ENCODE measurements at places on chromosomes 16 and 17.

DNA sequence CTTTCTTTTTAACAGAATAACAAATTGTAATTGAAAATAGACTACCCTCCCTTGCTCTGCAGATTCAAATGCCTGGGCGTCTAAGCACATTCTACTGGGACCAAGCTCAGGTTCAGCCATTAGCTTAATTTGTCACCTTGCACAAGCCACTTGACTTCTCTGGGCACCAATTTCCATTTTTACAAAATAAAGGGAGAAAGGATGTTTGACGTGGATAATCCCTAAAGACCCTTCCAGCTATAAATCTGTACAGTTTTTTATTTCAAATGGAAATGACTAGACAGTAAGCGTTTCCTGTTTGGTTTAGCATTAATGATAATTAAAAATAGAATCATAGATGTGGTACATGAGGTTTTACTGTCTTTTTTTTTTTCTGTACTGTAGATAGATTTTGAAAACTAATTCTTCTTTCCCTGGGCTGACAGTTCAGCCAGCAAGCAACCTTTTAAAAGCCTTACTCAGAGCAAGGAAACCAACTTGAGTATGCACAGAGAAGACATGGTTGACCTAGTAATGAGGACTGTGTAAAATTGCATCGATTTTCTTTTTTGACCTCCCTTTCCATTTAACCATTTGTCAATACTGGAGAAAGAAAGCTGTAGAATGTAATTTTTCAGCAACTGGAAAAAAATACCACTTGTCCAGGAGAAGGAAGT, 1329.5 kb upstream of the CDH8 start:
- no peak for DNase-seq

- DNase-seq, result no peak
These were observed 2.9 kb upstream of the MAFG start for GRCh38 chr17:81930142-81931125.

DNA sequence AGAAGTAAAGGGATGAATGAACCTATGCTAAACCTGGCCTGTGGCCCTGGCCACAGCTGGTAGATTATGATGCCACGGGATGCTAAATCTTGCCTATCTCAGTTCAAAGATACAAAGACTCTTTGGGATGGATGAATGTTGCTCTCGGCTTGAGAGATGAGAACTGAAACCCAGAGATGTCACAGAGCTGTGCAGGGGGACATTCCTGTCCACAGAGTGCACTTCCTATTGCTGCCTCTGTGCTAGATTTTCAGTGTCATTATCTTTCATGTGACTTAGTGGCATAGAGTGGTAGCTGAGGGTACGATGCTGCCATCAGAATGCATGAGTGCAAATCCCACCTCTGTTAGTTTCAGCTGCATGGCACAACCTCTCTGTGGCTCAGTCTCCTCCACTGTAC, 2.3 kb upstream of the MT1M start:
- no peak for DNase-seq

GRCh38 chr17:41697122-41697962, 8.7 kb downstream of the EIF1 start:
- no peak for DNase-seq

- no peak for DNase-seq
These were observed 30.3 kb downstream of the PRAC1 start for GRCh38 chr17:48692049-48692448.

- no peak for DNase-seq
These were observed 4.6 kb downstream of the CLUH start for GRCh38 chr17:2706911-2707510.

- DNase-seq, result no peak
These were observed 669.3 kb downstream of the WWOX start for GRCh38 chr16:78768718-78769117.

DNA sequence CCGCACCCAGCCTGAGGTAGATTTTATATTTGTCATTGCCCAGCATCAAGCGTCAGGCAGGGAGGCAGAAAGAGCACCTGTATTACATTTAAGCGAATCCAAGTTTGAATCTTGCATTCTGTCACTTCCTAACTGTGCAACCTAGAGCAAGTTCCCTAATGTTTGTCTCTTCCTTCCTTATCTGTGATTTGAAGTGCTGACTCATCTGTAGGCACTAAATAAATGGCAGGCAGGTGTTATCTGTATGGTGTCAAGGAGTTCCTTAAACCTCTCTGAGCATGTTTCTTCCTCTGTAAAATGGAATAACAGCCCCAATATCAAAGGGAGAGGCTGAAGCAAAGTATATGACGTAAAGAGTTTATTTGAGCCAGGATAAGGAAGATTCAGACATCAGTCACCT, 24.3 kb downstream of the GP2 start:
- no peak for DNase-seq

GRCh38 chr16:75323933-75324332, 72.5 kb upstream of the BCAR1 start:
- DNase-seq, result no peak

- DNase-seq, result no peak
These were observed at the start of gene TMC8 for GRCh38 chr17:78130437-78131101. Gene TMC8 (plus strand): TSS chr17:78130771. CDS start chr17:78131589, 818 bp downstream.

DNA sequence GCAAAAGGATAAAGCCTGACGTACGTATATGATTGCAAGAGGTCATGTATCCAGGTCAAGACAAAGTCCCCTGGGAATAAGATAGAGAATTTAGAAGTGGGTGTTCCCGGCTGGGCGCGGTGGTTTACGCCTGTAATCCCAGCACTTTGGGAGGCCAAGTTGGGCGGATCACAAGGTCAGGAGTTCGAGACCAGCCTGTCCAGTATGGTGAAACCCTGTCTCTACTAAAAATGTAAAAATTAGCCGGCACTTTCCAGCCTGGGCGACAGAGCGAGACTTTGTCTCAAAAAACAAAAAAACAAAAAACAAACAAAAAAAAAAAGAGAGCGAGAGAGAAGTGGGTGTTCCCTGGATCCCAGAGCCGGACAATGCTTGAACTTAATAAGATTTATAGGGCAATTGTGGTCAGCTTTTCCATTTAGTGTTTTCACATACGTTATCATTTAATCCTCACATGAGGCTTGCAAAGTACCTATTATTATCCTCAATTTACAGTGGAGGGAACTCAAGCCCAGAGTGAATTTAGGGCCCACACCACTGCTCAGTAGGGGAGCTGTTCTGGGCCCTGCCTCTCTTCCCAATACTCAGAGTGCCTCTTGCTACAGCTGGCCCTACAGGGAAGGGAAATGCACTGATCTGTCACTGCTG, 481 bp upstream of the GLTPD2 start:
- DNase-seq, result no peak

DNA sequence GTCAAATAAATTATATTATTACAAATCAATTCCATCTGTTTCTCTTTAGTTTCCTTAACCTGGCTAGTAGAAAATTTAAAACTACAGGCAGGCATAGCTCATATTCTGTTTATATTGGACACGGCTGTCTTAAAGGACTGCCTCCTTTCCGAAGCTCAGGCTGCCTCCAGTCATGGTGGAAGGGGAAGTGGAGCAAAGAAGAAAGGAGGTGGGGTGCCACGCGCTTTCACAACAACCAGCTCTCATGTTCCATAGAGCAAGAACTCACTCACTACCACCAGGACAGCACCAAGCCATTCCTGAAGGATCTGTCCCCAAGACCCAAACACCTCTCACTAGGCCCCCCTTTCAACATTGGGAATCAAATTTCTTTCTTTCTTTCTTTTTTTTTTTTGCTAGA, 149.3 kb upstream of the KCNJ18 start:
- no peak for DNase-seq

- no peak for DNase-seq
These were observed 87.5 kb downstream of the RPTOR start for GRCh38 chr17:80632046-80632581.

- no peak for DNase-seq
These were observed 4.5 kb downstream of the CTNS start for GRCh38 chr17:3641014-3641413.

GRCh38 chr16:72769876-72770275, 278.1 kb downstream of the ZFHX3 start:
- DNase-seq, result no peak

GRCh38 chr16:22977294-22977697, 163.3 kb downstream of the HS3ST2 start:
- no peak for DNase-seq

- DNase-seq, result no peak
These were observed 12.9 kb downstream of the RPGRIP1L start for GRCh38 chr16:53690771-53691170.

DNA sequence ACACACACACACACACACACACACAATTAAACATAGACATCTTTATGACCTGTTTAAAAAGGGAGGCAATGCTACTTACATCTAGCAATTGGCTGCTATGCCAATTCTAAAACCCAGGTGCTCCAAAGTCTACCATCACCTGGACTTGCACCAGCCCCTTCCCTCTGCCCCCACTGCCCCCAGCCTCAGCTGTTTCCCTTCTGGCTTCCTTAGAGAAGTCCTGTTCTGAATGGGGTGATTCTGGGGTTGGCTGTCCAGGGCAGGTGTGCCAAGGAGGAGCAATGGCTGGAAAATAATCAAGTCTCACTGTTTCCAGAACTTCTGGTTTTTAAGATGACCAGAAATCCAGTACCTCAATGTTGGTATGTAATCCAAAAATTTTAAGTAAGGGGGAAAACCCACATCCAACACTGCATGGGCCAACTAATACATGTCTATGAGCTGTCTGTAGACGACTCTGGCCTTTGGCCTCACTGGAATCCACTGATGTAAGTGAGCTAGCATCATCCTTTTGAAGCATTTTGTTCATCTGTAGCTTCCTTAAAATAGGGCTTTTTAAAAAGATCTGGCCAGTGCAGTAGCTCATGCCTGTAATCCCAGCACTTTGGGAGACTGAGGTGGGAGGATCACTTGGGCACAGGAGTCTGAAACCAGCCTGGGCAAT, 2.1 kb downstream of the IFT20 start:
- no peak for DNase-seq

- no peak for DNase-seq
These were observed 2.1 kb upstream of the CAMKK1 start for GRCh38 chr17:3894911-3895343.

GRCh38 chr17:75722076-75722475, 817 bp downstream of the ITGB4 start:
- no peak for DNase-seq

DNA sequence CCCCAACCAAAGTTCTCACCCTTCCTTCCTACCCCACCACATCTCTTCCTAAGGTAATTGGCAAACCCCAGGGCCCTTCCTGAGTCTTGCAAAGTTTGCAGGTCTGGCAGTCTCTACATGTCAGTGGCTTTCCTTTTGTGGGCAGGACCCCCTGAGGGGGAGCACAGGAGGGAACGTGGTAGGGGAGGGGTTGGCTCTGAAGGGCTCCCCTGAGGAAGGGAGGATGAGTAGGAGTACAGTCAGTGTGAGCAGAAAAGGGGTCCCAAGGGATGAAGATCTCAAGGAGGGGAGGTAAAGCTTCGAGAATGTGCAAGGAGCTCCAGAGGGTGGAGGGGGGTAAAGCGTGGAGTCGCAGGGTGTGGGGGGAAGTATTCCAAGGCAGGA, 206.9 kb downstream of the RAB11FIP4 start:
- no peak for DNase-seq

DNA sequence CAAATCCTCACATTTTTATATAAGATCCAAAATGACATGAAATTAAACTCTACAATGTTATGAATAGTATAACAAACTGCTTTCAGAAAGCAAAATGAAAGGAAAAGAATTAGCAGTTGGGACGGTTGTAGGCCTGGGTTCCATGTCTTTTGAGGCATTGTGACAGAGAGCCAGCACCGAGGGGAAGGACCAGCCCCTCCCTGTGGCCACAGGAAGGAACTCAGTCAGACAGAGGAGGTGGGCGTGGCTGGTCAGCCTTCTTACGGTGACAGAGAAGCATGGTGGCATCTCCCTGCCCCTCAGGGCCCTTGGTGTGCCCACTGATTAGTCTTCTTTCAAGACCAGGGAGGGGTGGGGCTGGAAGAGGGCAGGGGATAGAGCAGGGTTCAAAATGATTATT, 5.7 kb downstream of the ZNF319 start:
- no peak for DNase-seq

DNA sequence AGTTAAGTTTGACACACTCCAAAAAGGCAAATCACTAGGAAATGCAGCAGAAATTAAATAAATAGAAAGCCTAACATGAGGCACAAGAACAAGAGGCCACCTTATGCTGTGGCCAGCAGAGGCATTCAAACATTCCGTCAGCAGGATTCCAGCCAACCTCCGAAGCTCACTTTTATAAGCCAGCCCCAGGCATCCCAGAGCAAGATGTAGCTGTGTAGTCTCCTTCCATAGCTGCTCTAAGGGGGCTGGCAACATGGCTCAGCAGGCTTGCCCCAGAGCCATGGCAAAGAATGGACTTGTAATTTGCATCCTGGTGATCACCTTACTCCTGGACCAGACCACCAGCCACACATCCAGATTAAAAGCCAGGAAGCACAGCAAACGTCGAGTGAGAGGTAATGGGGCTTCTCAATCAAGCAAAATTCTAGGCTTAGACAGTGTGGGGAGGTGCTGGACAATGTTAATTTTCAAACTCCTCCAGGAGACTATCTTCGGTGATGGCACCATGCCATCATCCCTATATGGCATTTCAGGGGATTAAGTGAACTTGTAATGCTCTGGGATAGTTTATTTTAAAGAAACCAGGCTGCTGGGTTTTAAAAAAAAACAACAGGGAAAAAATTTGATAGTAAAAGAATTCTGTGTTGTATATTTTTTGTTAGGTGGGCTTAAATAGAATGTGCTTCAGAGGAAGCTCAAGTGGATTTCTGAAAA, at the start of gene CLEC3A:
CLEC3A (plus strand) TSS at position 202 of the 714 bp plus-strand sequence; CDS start at position 281, 79 bp downstream.
- no peak for DNase-seq

GRCh38 chr17:50039058-50039457, 16.9 kb upstream of the ITGA3 start:
- no peak for DNase-seq

GRCh38 chr17:42975265-42975664, 4.6 kb downstream of the PTGES3L start:
- DNase-seq, result no peak

DNA sequence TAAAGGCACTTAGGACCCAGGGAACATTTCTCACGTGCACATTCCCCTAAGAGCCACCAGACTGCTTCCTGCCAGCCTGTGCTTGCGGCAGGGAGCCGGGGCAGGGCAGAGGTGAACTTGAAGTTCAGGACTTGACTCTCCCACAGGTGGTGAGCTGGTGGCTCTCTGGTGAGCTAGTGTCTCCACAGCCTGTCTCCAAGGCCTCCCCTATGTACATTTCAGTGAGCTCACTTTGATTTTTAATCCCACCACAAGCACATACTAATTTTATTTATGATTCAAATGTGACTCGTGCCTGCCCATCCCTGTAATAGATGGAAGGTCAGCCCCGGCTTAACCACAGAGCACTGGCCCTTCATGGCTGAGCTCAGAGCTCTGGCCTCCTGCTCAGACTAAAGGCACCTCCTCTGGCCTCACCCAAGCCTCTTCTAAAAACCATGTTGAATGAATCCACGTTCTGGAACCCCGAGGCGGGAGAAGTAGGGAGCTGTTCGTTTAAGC, 9.2 kb downstream of the SNN start:
- DNase-seq, result no peak

Measured in NCI-H2081 (cell line).